HTR-8/SVneo (cell line): ENCODE measurements at places on chromosomes 13 and 19.

- DNase-seq = no peak
These were observed 156.5 kb downstream of the ATP8A2 start for GRCh38 chr13:25528266-25528665.

DNA sequence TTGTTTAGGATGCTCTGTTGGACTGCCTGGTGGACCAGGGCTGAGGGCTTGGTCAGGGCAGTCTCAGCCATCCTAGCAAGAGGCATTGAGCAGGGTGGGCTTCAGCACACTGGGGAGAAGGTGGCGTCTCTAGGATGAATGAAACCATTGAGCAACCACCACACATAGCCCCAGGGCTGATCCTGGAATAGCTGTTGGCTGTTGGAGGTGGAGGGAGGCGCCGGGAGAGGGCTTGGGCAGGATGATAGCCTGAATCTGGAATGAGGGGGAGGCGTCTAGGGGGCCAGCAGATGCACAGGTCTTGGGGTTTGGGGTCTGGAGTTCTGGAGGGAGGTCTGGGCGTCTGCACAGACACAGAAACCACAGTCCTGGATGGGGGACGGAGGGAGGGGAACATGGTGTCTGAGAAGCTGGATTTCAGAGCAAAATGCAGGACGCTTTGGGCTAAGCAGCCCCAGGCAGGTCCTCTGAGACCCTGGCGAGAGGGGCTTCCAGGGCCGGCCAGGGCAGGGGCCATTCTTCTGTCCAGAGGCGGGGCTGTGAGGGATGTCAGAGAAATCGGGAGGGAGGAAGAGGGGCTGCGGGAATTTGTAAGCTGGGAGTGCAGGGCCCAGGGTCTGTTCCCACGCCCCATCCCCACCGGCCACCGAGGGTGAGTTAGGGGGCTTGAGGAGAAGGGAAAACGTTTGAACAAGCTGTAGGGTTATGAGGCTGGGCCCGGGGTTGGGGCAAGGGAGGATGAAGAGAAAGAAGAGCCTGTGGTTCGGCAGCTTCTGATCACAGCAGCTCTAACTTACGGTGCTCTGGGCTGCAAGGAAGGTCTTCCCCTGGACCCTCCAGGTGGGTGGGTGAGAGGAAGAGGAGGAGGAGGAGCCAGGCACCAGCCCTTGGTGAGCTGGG, 5.2 kb downstream of the TRAPPC5 start:
- DNase-seq = no peak

DNA sequence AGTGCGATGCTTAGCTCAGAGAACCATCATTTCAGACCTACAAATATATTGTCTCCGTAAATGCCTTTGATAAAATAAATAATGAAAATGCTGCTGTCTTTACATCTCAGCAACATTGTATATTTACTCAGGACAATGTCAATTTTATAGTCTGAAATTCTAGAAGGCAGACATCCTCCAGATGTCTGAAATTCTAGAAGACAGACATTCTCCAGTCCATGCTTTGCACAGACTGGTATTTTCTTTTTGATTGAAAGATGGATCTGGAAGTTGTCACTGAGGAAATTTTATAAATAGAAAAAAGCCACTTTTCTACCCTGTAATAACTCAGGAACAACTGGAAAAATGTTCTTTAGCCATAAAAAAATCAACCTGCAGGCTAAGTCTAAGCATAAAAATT, 2293.3 kb downstream of the PCDH9 start:
- DNase-seq = no peak

DNA sequence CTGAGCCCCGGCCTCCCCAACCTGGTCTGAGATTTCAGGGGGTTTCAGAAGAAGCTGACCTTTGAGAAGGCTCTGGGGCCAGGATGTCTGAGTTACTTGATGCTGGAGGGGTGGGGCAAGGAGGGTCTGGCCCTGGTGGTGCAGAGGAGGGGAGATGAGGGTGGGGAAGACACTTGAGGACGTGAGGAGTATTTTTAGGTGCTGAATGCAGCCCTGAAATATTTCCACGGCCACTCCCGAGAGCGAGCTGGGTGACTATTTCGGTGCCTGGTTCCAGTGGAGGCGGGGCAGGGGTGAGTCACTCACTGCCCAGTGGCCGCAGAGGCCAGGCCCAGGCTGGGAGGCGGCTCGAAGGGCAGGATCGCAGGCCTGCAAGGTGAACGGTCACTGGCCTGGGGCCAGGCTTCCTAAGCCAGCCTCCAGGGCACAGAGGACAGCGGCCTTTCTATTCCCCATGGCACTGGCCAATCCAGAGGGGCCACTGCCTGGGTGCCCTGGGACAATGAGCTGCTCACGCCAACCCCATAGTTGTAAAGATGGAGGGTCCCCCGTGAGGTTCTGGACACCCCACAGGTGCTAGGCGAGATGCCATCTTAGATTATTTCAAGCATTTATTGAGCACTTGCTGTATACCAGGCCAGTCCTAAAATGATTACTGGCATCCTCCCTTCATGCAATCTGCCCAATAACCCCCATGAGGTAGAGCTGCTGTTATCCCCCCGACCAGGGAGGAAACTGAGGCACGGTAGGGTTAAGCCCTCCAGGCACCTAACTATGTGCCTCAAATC, 19.7 kb upstream of the JUND start:
- DNase-seq = peak; percentile 64

GRCh38 chr19:30722761-30723160, 350.6 kb downstream of the ZNF536 start:
- DNase-seq = no peak

DNA sequence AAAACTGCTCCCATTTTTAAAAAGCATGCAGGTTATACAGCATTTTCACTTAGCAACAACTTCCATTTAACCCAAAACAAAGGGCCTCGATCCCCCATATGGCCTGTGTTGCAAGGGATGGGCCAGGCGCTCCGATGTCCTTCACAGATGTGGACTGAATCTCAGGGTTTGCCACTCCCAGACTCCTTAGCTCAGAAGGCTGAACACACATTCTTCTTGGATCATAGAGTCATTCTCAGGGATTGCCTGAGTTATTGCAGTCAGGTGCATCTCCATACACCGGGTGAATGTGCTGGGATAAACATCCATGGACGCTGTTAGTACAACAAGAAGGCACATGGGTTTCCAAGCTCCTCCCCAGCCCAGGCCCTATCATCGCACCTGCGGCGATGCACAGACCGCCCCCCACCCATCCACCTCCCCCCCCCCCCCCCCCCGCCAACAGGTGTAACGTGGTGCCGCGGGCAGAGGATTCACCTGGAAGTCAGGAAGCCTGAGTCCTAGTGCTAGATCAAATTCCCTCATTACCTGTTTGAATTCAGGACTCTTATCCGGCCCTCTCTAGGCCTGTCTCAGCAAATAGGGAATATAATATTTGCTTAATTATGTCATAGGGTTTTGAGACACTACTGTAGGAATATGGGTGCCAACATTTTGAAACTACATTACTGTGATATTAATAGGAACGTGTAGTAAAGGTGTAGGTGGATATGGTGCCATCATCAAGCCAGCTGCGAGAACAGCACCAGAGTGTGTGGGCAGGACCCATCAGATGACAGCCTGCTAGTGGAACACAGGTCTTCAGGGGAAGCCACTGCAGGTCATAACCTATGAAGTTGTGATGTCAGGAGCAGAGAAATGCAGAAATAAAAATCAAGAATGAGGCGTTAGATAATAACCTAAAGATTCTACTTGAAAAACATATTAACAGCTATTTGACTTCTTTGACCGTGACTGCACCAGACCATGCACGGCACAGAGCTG, 110.9 kb downstream of the SACS start:
- no peak for DNase-seq

GRCh38 chr13:110270507-110270906, 36.5 kb downstream of the COL4A1 start:
- no peak for DNase-seq

DNA sequence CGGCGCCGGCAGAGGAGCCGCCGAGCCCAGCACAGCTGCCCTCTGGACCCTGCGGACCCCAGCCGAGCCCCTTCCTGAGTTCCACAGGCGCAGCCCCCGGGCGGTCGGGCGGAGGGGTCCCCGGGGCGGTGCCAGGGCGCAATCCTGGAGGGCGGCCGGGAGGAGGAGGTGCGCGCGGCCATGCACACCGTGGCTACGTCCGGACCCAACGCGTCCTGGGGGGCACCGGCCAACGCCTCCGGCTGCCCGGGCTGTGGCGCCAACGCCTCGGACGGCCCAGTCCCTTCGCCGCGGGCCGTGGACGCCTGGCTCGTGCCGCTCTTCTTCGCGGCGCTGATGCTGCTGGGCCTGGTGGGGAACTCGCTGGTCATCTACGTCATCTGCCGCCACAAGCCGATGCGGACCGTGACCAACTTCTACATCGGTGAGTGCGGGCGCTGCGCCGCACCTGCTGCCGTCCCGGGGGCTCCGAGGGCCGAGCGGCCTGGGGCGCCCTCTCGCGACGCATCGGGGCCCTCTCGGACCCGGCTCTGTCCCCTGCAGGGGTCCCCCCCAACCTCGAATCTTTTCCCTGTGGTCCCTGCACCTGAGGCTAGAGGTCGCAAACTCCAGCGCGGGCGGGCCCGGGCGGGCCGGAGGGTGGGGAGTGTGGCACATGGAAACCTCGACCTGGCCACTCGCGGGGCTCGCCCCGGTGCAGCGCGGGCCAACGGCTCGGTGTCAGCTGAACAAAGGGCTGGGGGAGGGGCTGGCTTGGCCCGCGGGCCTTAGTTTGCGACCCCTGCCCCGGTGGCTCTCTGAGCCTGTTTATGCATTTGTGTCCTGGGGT, at the start of gene KISS1R:
Gene KISS1R (plus strand): TSS at position 11 of the 829 bp plus-strand sequence. CDS start 170 bp downstream, at position 181.
- DNase-seq = no peak

DNA sequence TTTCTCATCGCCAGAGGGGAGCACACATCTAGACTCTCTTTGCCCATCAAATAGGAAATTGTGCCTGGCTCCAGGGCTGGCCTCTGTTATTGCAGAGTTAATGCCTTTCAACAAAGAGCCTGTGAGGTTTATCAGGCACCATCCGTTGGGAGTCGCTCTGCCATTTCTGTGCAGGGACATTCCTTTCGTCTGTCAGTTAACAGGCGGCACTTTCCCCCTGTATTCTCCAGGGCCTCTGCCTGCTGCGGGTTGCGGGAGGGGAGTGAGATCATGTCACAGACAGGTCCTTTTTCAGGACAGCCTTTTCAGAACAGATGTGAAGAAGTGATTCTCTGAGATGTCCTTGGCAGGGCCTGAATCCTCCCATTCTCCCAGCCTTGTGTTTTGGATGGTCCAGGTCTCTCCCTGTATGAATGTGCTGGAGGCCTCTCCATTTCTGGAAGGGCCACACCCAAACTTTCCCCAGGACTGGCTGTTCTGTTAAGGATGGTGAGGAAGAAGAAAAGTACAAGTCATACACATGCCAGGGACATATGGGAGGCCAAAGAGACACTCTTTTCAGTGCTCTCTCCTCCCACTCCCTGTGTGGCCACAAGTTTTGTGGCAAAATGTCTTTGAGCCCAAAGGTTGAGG, 14.9 kb downstream of the SERP2 start:
- no peak for DNase-seq

- no peak for DNase-seq
These were observed 22.6 kb downstream of the CEBPA start for GRCh38 chr19:33279430-33280350.
